ENCODE measurements at places on chromosomes 2 and 18.
A peak's percentile ranks its signal among the peaks of the same experiment; 100 is the strongest.

GRCh38 chr2:10985260-10985659 is 73.5 kb downstream of the KCNF1 start:
- DNase-seq: no peak

- DNase-seq: peak; percentile 8
Observed at GRCh38 chr18:48781163-48781987, 169.4 kb downstream of the SMAD7 start.

DNA sequence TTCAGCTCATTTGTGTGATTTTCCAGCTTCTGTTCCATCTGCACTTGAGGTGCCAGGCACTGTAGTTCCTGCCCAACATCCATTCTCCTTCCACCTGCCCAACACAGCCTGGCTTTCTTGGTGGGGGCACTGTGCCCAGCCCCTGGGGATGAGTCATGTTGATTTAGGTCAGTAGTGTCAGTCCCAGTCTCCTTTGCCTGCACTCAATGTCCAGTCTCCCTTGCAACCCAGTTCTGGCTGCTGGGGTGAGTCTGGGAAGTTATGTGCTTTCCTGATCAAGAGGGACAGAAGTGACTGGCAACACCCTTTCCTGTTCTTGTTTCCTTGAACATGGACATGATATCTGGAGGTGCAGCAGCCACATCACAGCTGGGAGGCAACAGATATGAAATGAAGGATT is 1.5 kb upstream of the ASB18 start:
- DNase-seq: no peak

DNA sequence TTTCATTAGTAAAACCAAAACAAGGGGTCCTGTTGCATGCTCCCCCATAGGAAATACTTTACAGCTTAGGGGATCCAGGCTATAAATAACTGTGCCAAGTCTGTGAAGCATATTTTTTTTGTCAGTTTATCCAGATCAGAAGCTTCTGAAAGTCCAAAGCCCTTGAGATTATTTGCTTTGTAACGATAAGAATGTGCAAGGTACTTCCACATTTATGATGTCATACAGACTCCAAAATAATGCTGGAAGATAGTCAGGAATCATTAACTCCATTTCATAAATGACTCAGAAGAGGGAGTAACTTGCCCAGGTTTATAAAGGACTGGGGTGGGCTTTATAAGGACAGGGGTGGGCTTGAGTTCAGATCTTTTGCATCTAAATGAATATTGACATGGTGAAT is 29.3 kb downstream of the RDH14 start:
- no peak for DNase-seq

DNA sequence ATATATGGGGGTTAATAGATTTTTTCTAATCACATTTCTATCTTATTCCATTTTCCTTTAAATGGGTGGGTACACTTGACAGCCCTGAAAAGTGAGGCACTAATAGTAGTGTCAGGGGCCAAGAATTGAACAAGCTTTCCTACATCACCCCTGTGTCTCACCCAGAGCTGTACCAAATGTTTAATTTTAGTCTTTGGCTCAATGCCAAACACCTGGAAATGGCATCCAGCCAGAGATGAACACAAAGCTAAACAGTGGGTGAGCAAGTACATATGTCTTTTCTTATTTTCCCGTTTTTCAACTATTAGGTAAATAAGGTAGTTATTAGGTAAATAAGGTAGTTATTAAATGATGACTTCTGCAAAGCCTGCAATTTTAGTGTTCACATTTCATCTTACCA is 276.3 kb upstream of the ERBB4 start:
- DNase-seq: no peak

- DNase-seq: no peak
Observed at GRCh38 chr18:77320971-77321559, 71.4 kb downstream of the GALR1 start.

DNA sequence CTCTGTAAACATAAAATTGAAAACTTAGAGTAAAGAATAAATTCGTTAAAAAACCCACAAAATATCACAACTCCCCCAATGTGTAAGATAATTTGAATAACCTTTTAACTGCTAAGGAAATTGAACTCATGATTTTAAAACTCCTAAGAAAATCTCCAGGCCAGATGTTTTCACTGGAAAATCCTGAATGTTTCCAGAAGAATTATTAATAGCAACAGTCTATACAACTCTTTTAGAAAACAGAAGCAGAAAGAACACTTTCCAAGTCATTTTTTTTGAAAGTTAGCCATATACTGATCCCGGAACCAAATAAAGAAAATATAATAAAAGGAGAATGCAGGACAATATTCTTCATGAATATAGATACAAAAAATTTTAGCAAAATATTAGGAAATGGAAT is 165.6 kb downstream of the ACOXL start:
- no peak for DNase-seq

- peak; percentile 23 for DNase-seq
Observed at GRCh38 chr2:241218131-241219029, 29.9 kb downstream of the ANO7 start.

- DNase-seq: no peak
Observed at GRCh38 chr2:108612153-108612513, 77.9 kb downstream of the LIMS1 start.

GRCh38 chr2:103265521-103265920 is 503.7 kb downstream of the TMEM182 start:
- no peak for DNase-seq

DNA sequence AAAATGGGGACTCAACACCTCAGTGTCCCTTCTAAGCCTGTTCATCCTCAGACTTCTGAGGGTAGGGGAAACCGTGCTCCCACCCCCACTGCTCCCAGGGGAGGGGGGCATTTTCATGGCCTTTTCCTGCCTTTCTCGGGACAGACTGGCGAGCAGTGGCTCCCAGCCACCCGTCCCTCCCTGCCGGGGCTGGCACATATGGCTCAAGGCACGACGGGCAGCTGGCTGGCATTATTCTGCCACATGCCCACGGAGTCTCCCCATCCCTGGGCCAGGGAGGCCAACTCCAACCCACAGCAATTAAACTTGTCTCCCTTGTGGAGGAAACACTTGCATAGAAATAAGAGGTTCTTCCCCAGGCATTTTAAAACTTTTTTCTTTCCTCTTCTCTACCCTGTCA is 148.5 kb upstream of the CBLN2 start:
- DNase-seq: no peak
